Spinal cord (tissue), 10 donors: ENCODE measurements at places on chromosomes 3 and 15.

GRCh38 chr15:56795502-56795901 lies 62.2 kb upstream of the ZNF280D start:
- H3K27me3 ChIP-seq = no peaks in the 10 kb centered on the region
- no peaks in the 10 kb centered on the region for H3K4me1 ChIP-seq
- H3K27ac ChIP-seq = no peak overlapping the region
- no peak for DNase-seq
- no peak overlapping the region for H3K4me3 ChIP-seq
- no peaks in the 10 kb centered on the region for H3K36me3 ChIP-seq

DNA sequence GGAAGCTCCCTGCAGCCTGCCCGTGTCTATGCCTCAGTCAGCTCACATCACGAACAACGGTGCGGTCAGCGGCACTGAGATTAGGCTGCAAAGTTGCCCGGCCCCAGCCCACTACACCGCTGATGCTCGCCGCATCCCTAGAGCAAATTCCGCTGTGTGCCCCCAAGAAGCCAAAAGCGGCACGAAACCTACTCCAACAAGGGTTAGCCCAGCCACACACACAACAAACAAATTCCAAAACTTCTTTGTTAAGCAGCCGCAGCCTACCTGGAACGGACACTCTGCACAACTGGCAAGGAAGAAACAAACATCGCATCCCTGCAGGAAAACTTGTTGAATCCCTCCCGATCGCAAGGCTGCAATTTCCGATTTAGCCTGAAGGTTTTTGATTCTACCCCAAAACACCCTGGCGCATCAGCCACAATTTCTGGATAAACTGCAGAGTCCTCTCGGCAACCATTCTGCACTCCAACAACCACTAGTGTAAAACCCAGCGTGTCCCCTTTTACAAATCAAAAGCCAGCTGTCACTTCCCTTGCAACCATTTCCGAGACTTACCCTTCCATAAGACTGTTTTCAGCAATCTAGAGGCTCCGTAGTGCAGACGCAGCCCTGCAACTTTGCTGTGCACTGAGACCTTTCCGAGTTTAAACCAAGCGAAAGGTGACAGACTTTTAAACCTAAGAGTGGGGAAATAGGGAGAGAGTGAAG lies 449 bp downstream of the ROBO1 start:
- H3K36me3 ChIP-seq = no peaks in the 10 kb centered on the region
- peak overlapping the region; percentile 71 for H3K4me3 ChIP-seq
- DNase-seq = peak; percentile 29
- H3K27me3 ChIP-seq = no peaks in the 10 kb centered on the region

DNA sequence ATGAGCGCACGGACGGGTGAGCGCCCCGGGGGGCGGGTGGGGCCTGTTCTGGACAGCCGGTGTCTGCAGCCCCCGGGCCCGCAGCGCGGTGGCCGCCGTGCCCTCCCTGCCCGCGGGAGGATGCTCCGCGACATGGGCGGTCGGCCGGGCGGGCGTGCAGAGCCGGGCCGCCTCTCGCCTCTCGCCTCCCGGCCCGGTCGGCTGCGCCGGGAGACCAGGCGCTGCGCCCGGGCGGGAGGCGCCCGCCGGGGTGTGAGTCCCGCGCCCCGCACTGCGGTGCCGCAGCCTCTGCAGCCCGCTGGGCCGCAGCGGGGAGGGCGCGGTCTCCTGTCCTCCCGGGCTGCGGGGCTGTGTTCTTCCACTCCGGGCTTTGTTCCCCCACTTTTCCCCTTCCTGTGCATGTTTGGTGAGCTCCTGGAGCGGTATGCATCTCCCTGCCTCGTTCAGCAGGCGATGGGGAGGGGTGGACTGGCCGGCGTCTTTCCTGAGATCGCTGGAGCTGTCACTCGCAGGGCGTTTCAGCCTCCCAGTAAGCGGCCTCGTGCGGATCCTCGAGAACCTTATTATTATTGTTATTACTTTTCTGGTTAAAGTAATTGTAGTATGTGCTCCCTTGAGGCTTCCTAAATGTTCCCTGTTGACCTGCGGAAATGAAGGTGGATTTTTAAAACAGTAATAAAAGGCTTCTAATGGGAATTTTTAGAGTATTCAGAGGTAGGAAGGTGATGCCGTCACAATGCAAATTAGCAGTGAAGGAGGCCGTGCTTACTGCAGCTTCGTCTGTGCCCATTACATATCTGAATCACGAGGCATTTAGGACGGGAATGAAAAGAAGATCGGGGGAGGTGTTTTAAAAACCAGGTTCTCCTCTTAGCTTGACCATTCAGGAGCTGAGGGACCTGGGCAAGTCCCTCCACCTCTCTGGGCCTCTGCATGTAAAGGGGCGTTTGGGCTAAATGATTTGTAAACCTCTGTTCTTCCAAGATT lies 593 bp downstream of the TMOD2 start:
- DNase-seq = no peak
- peaks cover 9% of the 10 kb centered on the region for H3K4me1 ChIP-seq
- peak overlapping the region; percentile 63 for H3K4me3 ChIP-seq
- H3K27me3 ChIP-seq = peaks cover 6% of the 10 kb centered on the region

DNA sequence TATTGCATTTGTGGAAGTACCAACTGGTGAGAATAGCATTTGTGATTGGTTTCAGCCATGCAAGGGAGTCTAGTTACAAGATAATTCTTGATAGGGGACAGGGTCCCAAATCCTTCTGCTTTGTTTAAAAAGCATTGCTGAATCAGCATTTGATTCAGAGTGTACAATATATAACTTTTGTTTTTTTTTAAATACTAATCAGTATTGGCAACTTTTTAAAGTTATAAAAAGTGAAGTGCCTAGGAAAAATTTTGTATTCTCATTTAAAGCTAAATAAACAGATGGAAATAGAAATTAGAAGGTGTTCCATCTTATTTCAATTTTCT lies 75.4 kb upstream of the SLC25A26 start:
- H3K27me3 ChIP-seq = no peaks in the 10 kb centered on the region
- H3K27ac ChIP-seq = no peak overlapping the region
- H3K4me1 ChIP-seq = no peaks in the 10 kb centered on the region
- H3K36me3 ChIP-seq = no peaks in the 10 kb centered on the region

DNA sequence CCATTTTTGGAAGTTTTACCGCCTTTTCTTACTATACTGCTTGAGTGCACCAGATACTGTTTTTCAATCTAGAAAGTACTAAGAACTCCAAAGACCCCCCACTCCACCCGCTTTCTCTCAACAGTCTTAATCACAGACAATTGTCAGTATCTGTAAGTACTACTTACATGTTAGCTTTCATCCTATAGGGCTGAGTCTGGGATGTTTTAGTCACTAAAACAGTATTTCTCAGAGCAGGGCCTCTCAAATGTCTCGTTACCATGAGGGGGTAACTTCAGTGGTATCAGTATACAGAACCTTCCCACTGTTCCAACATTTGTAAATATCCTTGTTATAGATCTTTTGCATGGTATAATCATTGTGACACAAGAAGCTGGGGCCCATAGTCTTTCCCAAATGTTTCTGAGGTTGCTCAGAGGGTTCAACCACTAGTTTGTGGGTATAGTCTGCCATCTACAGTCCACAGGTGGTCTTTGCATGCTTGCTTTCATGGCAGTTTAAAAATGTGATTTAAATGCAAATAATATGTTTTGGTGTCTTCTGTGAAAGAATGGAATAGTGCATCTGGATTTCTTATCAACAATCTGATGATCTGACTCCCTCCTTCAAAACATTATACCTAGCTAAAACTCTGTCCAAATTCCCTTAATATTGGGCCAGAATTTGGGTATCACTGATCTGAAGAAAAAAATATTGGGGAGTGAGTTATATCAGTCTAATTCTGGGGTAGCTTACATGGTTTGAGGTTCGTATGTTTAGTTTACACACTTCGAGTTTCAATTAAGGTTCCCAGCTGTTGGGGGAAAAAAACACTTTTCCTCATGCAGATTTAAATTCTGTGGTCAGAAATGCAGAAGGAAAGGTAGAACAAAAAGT lies 18.0 kb upstream of the DNAJC13 start:
- no peaks in the 10 kb centered on the region for H3K27me3 ChIP-seq
- H3K36me3 ChIP-seq = no peaks in the 10 kb centered on the region
- H3K4me3 ChIP-seq = no peak overlapping the region
- H3K27ac ChIP-seq = no peak overlapping the region
- peak; percentile 52 for DNase-seq

DNA sequence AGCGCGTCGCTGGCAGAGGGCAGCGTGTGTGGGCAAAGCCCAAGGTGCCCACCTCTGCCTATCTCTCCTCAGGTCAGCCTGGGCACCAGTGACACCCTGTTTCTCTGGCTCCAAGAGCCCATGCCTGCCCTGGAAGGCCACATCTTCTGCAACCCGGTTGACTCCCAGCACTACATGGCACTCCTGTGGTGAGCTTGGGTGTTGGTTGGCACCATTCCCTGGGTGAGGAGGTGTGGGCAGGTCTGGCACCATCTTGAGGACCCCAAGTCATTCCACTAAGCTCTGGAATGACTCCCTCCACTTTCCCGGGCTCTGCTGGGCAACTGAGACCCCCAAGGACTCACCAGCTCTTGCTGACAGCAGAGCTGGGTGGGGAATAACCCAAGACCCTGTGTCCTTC lies 28.5 kb downstream of the XYLB start:
- no peak overlapping the region for H3K4me3 ChIP-seq
- H3K36me3 ChIP-seq = peaks cover 46% of the 10 kb centered on the region
- DNase-seq = no peak
- H3K4me1 ChIP-seq = no peaks in the 10 kb centered on the region
- no peak overlapping the region for H3K27ac ChIP-seq

GRCh38 chr15:29870495-29871151 lies 48.4 kb upstream of the TJP1 start:
- no peaks in the 10 kb centered on the region for H3K36me3 ChIP-seq
- H3K4me1 ChIP-seq = peaks cover 41% of the 10 kb centered on the region
- H3K27me3 ChIP-seq = no peaks in the 10 kb centered on the region
- H3K27ac ChIP-seq = peak overlapping the region; percentile 74

- H3K36me3 ChIP-seq = no peaks in the 10 kb centered on the region
- no peak for DNase-seq
- H3K27me3 ChIP-seq = peaks cover 2% of the 10 kb centered on the region
Measured at GRCh38 chr3:184778426-184779332, 33.3 kb upstream of the VPS8 start.

- H3K4me3 ChIP-seq = no peak overlapping the region
- H3K36me3 ChIP-seq = no peaks in the 10 kb centered on the region
- no peaks in the 10 kb centered on the region for H3K27me3 ChIP-seq
Measured at GRCh38 chr3:176765382-176765900, 431.8 kb downstream of the TBL1XR1 start.

- H3K4me3 ChIP-seq = no peak overlapping the region
- DNase-seq = no peak
- H3K4me1 ChIP-seq = no peaks in the 10 kb centered on the region
- no peaks in the 10 kb centered on the region for H3K27me3 ChIP-seq
- no peaks in the 10 kb centered on the region for H3K36me3 ChIP-seq
- no peak overlapping the region for H3K27ac ChIP-seq
Measured at GRCh38 chr3:43477600-43477999, 144.2 kb downstream of the ANO10 start.

DNA sequence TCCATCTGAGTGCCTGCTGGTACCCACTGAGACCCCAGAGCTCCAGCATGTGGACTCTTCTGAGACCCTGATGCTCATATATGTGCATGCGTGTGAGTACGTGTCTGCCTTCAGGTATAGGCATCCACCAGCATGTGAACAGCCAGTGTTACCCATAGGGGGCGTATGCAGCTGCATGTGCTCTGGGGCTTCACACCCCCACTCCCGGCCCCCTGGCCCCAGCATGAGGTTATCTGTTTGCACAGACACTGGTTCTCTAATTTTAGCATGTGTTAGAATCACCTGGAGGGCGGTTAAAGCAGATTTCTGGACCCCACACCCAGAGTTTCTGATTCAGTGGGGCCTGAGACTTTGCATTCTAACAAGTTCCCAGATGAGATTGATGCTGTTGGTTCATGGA lies 824 bp upstream of the CILP start:
- H3K4me3 ChIP-seq = no peak overlapping the region
- no peaks in the 10 kb centered on the region for H3K36me3 ChIP-seq
- no peak overlapping the region for H3K27ac ChIP-seq
- peaks cover 33% of the 10 kb centered on the region for H3K4me1 ChIP-seq
- no peak for DNase-seq

- no peaks in the 10 kb centered on the region for H3K36me3 ChIP-seq
- no peak for DNase-seq
- peaks cover 3% of the 10 kb centered on the region for H3K27me3 ChIP-seq
- H3K27ac ChIP-seq = no peak overlapping the region
Measured at GRCh38 chr15:70244978-70245542, 147.3 kb upstream of the TLE3 start.

- no peak overlapping the region for H3K4me3 ChIP-seq
- DNase-seq = no peak
- no peaks in the 10 kb centered on the region for H3K4me1 ChIP-seq
- H3K27ac ChIP-seq = no peak overlapping the region
- no peaks in the 10 kb centered on the region for H3K36me3 ChIP-seq
Measured at GRCh38 chr3:59163953-59164352, 114.1 kb upstream of the CFAP20DC start.

DNA sequence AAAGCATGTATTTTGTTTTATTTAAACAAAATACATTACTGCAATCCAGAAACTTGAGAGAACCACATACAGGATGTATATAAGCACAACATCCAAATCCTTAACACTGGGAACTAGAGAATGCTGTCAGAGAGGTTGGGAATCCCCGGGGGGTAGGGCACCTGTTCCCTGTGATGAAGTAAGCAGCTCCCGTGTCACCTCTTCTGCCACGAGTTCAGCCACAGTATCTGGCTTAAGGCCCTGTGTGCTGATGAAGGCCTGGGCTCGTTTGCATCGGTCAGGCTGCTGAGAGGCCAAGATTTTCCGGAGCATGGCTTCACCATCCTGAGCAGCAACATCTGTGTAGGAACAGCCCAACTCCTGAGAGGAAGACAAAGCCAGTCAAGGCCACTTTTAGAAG lies 36.4 kb downstream of the EIF3J start:
- no peaks in the 10 kb centered on the region for H3K4me1 ChIP-seq
- no peak overlapping the region for H3K4me3 ChIP-seq
- no peak for DNase-seq

- H3K36me3 ChIP-seq = peaks cover 16% of the 10 kb centered on the region
- peaks cover 5% of the 10 kb centered on the region for H3K4me1 ChIP-seq
- no peak overlapping the region for H3K4me3 ChIP-seq
- H3K27me3 ChIP-seq = no peaks in the 10 kb centered on the region
Measured at GRCh38 chr3:196406811-196407470, 25.3 kb downstream of the UBXN7 start.

- no peak overlapping the region for H3K27ac ChIP-seq
- H3K4me1 ChIP-seq = no peaks in the 10 kb centered on the region
- H3K27me3 ChIP-seq = no peaks in the 10 kb centered on the region
Measured at GRCh38 chr3:100044369-100044768, 69.9 kb downstream of the FILIP1L start.

GRCh38 chr3:189833996-189834395 lies 202.8 kb downstream of the TP63 start:
- no peaks in the 10 kb centered on the region for H3K4me1 ChIP-seq
- H3K27ac ChIP-seq = no peak overlapping the region

- DNase-seq = no peak
- H3K27ac ChIP-seq = no peak overlapping the region
- H3K4me3 ChIP-seq = no peak overlapping the region
- no peaks in the 10 kb centered on the region for H3K36me3 ChIP-seq
- H3K27me3 ChIP-seq = no peaks in the 10 kb centered on the region
- H3K4me1 ChIP-seq = no peaks in the 10 kb centered on the region
Measured at GRCh38 chr15:58110999-58111717, 27.0 kb upstream of the AQP9 start.

GRCh38 chr3:42127226-42127625 lies 36.1 kb downstream of the TRAK1 start:
- H3K27me3 ChIP-seq = no peaks in the 10 kb centered on the region
- no peak overlapping the region for H3K4me3 ChIP-seq
- no peak overlapping the region for H3K27ac ChIP-seq
- H3K4me1 ChIP-seq = peaks cover 11% of the 10 kb centered on the region
- H3K36me3 ChIP-seq = peaks cover 6% of the 10 kb centered on the region

- peaks cover 53% of the 10 kb centered on the region for H3K4me1 ChIP-seq
- no peak overlapping the region for H3K4me3 ChIP-seq
- H3K27ac ChIP-seq = no peak overlapping the region
- H3K36me3 ChIP-seq = peaks cover 7% of the 10 kb centered on the region
- no peak for DNase-seq
Measured at GRCh38 chr3:14439501-14440167, 37.2 kb downstream of the SLC6A6 start.
